ENCODE measurements at places on chromosomes 1 and 21.

DNA sequence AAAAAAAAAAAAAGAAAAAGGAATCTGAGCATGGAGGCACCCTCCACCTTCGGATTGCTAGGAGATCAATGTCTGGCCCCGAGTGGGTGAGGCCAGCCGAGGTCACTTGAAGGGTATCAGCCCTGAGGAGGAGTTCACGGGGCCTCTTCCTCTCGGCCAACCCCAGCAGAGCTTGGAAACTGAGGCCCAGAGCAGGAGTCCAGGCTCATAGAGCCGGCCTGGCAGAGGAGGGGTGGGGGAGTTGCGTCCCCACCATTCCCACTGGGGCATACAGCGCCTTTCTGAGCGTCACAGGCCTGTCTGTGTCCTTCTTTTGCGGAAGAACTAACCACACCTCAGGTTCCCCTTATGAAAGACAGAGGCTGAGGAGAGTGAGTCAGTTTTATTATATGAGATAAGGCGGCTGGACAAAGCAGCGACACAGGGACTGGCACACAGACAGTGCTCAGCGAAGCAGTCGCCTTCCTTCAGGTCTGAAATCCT, 17.1 kb upstream of the EPHA2 start:
- DNase-seq, result no peak

DNA sequence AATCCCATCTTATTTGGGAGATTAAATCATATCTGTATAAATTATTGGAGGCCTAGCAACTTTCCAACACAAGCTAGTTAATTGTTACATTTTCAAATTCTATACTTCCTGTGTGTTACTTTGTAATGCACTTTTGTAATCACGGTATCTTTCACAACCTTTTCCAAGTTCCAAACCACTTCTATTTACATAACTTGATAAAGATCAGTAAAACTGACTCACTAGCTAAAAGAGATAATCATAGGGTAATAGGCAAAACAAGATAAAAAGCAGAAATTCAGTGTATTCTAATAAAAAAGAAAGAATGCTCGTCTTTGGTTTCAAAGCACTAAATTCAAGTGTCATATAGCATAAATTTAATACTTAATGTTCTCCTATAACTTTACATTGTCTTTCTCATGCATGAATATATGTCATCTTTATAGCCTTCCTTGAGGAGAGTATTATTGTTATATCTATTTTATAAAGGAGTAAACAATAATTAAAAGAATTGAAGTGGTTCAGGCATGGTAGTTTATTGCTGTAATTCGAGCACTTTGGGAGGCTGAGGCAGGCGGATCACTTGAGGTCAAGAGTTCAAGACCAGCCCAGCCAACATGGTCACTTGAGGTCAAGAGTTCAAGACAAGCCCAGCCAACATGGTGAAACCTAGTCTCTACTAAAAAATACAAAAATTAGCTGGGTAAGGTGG, 66.4 kb downstream of the RGS13 start:
- no peak for DNase-seq

- DNase-seq, result no peak
Measured at GRCh38 chr1:1621173-1622009, 6.1 kb downstream of the MIB2 start.

DNA sequence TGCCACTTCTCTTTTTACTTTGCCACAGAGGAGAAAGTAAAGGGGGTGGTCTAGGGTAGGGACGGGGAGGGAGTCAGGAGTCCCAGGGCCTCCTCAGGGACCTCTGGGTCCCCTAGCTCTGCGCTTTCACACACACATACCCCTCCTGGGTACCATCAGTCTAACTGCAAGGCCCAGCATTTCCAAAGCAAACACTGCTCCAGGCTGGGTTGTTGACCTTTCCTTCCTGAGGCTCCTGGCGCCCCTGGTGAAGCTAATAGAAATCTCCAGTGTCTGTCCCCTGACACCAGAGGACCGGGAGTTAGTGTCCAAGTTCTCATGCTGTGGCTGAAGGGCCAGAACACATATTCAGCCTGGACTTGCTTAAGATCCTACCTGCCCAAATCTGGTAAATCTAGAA, 3.9 kb downstream of the TMEM63A start:
- DNase-seq, result no peak

All from muscle of leg (tissue), 16 donors.